ENCODE measurements at places on chromosomes 7 and 10.

GRCh38 chr7:134910968-134911367 lies 75.3 kb upstream of the AGBL3 start:
- no peak for DNase-seq

DNA sequence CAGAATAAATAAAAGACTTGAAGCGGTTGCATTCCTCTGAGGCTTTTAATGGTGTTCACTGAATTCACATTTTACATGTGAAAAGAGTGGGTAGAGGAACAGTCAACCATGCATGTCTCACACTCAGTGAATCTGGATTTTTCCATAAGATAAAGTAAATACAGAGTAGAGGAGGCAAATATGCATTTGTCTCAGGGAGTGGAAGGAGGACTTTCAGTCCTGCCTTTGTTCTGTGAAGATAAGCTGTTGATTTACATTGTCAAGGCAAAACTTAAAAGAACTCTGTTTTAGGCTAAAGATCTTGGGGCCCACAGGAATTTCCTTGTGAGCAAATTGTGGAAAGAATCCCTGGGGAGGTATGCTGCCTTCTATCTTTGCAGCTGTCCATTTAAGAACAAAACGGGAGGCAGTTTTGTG lies 825.3 kb upstream of the MBL2 start:
- DNase-seq, result no peak

DNA sequence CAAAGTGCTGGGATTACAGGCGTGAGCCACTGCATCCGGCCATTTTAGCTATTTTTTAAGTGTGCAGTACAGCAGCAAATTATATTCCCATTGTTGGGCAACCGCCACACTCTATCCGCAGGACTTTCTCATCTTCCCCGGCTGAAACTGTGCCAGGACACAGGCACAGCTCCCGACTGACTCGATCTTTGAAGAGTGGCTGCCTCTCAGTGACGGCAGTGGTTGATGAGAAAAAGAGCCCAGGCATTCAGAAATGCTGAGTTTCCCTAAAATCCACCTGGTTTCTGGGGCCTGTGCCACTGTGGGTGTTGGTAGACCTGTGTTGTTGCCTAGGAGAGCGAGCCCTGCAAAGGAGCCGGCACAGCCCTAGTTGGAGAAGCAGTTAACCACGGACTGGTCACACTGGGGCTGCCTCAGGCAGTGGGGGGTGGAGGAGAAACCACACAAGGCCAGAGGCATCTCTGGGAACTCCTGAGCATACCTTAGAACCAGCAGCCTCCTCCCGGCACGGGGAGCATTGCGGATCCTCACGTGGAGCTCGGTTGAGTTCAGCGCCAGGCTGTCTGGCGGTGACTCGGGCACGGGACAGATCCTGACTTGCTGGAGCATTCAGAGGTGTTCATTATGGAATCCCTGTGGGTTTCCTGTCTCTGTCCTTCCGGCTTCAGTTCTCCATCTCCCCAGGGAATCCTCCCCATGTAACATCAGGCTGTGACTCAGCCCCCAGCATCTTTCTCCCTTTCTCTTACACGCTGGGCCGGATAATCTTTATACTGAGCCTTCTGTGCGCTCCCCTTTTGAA lies 16.2 kb downstream of the PFKFB3 start:
- no peak for DNase-seq

- no peak for DNase-seq
These were observed 308.1 kb downstream of the SFMBT2 start for GRCh38 chr10:7102557-7103349.

- no peak for DNase-seq
These were observed 610.4 kb downstream of the IPMK start for GRCh38 chr10:57657164-57657765.

DNA sequence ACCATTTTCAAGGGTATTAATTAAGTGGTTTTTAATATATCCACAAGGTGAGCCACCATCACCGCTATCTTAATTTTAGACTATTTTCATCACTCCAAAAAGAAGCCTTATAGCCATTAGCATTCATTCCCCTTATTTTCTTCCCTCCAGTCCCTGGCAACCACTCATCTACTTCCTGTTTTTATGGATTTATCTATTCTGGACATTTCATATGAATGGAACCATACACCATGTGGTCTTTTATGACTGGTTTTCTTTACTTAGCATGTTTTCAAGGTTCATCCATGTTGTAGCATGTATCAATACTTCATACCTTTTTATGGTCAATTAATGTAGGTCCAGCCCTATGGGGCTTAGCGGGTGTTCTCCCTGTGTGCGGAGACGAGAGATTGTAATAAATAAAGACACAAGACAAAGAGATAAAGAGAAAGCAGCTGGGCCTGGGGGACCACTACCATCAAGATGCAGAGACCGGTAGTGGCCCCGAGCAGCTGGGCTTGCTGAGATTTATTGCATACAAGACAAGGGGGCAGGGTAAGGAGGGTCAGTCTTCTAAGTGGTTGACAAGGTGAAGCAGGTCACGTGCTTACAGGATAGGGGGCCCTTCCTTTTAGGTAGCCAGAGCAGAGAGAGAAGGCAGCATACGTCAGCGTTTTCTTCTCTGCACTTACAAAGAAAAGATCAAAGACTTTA lies 14.6 kb downstream of the WBP1L start:
- no peak for DNase-seq

- no peak for DNase-seq
These were observed 179.5 kb downstream of the REEP3 start for GRCh38 chr10:63700631-63701156.

GRCh38 chr7:13991791-13992595 lies 2.5 kb upstream of the ETV1 start:
- no peak for DNase-seq
